MCF 10A (cell line): ENCODE measurements at places on chromosomes 2 and 18. TPM values are rescaled to one million over a fixed set of nuclear protein-coding genes. Genes with fewer than 3 reads are reported as not detected.
A peak's percentile ranks its signal among the peaks of the same experiment; 100 is the strongest.

DNA sequence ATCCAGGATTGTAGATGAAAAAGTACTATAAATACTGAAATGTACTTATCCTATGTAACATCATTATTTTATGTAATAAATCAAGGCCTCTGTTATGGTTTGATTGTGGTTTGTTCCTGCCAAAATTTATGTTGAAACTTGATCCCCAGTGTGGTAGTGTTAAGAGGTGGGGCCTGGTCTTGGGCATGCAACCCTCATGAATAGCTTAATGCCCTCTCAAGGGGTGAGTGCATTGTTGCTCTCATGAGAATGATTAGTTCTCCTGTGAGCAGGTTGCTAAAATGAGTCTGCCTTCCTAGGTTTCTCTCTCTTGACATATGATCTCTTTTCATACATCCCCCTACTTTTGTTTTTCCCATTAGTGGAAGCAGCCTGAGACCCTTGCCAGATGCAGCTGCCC, 915.4 kb downstream of the TSN start:
- DNase-seq: peak; percentile 24

GRCh38 chr2:64189167-64189566, 44.9 kb upstream of the PELI1 start:
- no peak for DNase-seq

DNA sequence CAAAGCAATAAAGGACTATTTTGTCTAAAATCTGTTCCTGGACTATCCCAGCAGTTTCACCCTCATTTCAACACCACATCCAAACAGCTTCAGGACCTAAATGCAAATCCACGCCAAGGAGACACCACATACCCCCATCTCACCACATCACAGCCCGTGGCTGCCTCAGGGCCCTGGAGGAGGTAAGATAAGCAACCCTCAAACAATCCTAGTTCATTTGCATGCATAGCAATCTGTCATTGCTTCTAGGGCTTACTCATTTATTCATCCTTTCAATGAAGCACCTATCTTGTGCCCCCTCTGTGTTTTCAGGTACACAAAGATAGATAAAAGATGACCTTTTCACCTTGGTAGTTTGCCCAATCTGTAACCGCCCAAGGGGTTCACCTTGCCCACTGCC, 86.5 kb downstream of the VSNL1 start:
- DNase-seq: no peak

GRCh38 chr2:43321446-43321845, 95.0 kb upstream of the ZFP36L2 start:
- DNase-seq: no peak

Gene ACMSD
- total RNA-seq: not detected in 2 replicates

Gene PCARE
- total RNA-seq: not detected in 2 replicates

- DNase-seq: no peak
Observed at GRCh38 chr2:143505542-143505941, 376.3 kb downstream of the ARHGAP15 start.

- no peak for DNase-seq
Observed at GRCh38 chr2:41123341-41123740, 671.5 kb upstream of the SLC8A1 start.

- DNase-seq: no peak
Observed at GRCh38 chr2:185757356-185757755, 18.8 kb downstream of the FSIP2 start.

- peak; percentile 80 for DNase-seq
Observed at GRCh38 chr18:3281456-3282400, 19.8 kb downstream of the MYL12B start.

- DNase-seq: no peak
Observed at GRCh38 chr18:25365242-25365641, 13.3 kb upstream of the ZNF521 start.

Gene CNDP1
- not detected in 2 replicates for total RNA-seq
